ENCODE measurements at places on chromosomes 2 and 18. TPM values are rescaled to one million over a fixed set of nuclear protein-coding genes. Genes with fewer than 3 reads are reported as not detected.

CD207 gene
- not detected for total RNA-seq

BABAM2 gene
- total RNA-seq: 10.5 TPM

EN1 gene
- total RNA-seq: not detected

UGT1A1 gene
- total RNA-seq: 3.2 TPM

GTF3C2 gene
- 65.1 TPM for total RNA-seq

EFR3B gene
- 0.05 TPM for total RNA-seq

VPS4B gene
- 16.0 TPM for total RNA-seq

OSR1 gene
- 8.9 TPM for total RNA-seq

SP5 gene
- 12.8 TPM for total RNA-seq

STAMBP gene
- 20.9 TPM for total RNA-seq

ASPRV1 gene
- 1.1 TPM for total RNA-seq

SULT1C3 gene
- total RNA-seq: not detected

MEP1B gene
- total RNA-seq: not detected

LRRTM4 gene
- not detected for total RNA-seq

Data from HT-29 (cell line).